ENCODE measurements at places on chromosomes 7 and 10. TPM values are rescaled to one million over a fixed set of nuclear protein-coding genes. Genes with fewer than 3 reads are reported as not detected.

PRPS1L1 gene
- not detected for total RNA-seq

DNA sequence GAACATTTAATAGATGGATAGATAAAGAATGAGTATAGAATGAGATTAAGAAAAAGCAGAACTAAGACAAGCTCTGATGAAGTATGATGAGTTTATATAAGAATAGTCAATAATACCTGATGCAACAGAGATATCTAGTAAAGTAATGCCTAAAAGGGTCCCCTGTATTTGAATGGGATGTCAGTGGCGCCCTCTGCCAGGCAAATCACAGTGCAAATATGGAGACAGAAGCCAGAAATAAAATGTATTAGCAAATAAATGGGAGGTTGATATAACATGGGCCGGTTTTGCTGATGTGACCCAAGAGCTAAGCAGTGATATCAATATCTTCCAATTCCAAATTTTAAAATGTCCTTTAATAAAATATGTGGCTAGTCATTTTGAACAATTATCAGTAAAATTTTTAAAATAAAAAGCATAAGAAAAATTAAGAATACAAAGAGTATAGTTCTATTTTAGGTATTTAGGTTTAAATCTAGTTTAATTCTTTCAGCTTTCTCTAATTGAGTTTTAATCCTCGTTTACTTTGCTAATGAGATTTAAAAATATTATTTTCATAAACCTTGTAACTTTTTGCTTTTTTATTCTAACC lies 62.6 kb downstream of the ADK start:
- DNase-seq = peak; percentile 24

GRCh38 chr10:29591651-29591968 lies 43.2 kb downstream of the SVIL start:
- no peak for DNase-seq

DNA sequence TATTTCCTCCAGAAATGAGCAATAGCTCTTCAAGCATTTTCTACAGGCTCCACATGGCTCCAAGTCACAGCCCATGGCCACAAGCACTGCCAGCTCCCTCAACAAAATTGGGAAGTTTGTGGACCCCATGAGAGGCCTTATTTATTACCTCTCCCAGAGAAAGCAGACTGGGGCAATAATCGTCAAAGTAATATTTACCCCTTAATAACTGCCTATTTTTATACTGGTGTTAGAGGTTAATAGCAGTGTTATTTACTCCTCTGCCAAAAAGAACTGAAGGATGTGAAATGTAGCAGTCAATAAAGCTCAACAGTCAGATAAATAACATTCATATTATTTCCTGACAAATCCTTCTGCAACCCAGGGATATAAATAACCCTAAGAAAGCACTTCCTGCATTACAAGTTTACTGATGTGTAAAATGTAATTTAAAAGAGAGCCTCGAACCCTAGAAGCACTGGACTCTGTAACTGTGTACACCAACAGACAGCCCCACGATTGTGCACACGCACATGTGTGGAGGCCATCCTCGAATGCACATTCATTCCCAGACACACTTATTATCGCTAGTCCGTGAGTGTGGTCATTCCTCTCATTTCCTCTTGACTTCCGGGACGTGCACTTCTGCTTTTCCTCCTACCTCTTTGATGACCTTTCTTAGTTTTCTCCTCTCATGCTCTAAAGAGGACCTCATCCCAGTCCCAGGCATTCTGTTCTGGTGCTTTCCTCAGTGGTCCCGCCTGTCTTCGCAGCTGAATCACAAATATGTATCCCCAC lies 157.4 kb downstream of the EVX1 start:
- DNase-seq = no peak

DNA sequence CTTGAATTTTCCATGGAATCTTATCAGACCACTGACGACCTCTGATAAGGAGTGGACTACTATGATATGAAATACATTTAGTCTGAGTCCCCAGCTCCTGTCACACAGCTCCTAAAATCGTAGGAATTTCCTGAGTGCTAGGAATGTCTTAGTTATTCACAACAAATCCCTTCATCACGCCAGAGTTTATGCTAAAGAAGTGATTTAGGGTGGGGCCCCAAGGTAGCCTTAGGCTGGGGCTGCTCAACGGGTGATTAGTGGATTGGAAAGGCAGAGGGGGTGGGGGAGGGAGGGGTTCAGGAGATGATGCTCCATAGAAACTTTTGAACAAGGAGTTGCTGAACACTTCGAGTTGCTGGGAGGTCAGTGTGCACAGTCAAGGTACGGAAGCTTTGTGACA lies 7.0 kb upstream of the TET1 start:
- DNase-seq = no peak

GRCh38 chr10:75688506-75689300 lies 257.3 kb downstream of the LRMDA start:
- DNase-seq = no peak

DNA sequence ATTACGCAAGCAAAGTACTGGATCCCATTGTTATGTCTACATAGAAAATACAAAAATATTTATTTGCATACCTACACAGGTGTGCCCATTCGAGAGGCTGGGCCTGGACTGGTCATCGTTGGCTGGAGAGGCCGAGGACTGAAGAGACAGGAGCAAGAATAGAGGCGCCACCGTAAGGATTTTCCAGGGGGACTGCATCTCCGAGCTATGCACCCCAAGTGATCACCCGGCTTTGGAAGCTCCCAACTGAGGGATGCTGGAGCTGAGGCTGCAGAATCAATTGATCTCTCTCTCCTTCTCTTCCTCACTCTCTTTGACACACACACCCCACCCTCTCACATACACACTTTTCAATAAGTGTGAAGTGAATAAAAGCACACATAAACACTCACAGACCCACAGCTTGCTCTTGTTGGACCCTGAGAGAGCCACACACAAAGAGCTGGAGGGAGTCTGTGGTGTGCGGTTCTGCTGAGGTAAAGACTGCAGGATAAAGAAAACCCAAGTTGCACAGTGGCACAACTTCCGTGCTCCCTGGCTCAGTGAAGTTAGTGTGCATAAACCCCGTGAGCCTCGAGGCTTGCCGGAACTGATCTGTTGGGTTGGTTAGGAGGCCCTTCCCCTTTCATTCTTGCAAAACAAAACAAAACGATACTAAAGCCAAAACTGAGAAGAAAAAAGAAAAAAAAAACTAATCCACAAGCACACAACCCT lies at the start of gene AOAH:
Gene AOAH, minus strand, starts transcription at position 544 of the 714 bp plus-strand sequence. Its CDS starts 346 bp downstream, at position 198.
- no peak for DNase-seq

- DNase-seq = peak; percentile 13
Measured at GRCh38 chr10:18658271-18659124, 733 bp upstream of the ARL5B start.

FGFBP3 gene
- 252 TPM for total RNA-seq

- peak; percentile 25 for DNase-seq
Measured at GRCh38 chr10:13668126-13668525, 81.4 kb downstream of the PRPF18 start.

GRCh38 chr7:41305001-41305400 lies 397.9 kb downstream of the INHBA start:
- DNase-seq = no peak

STEAP1 gene
- not detected for total RNA-seq

GRCh38 chr7:102439963-102440795 lies 6.8 kb downstream of the ORAI2 start:
- no peak for DNase-seq

- DNase-seq = no peak
Measured at GRCh38 chr10:3014968-3015367, 52.4 kb upstream of the PFKP start.

SSC4D gene
- total RNA-seq = 8.5 TPM

DNA sequence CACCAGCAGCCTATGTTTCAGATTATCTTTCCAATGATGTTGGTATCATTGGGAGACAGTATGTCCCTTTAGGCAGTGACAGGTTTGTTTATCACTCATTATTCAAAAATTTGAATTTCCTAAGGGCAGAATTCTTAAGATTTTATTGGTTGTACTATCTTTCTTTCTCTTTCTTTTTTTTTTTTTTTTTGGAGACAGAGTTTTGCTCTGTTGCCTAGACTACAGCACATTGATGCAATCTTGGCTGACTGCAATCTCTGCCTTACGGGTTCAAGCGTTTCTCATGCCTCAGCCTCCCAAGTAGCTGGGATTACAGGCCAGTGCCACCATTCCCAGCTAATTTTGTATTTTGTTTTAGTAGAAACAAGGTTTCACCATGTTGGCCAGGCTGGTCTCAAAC lies 111.2 kb downstream of the PON1 start:
- DNase-seq = no peak

DNA sequence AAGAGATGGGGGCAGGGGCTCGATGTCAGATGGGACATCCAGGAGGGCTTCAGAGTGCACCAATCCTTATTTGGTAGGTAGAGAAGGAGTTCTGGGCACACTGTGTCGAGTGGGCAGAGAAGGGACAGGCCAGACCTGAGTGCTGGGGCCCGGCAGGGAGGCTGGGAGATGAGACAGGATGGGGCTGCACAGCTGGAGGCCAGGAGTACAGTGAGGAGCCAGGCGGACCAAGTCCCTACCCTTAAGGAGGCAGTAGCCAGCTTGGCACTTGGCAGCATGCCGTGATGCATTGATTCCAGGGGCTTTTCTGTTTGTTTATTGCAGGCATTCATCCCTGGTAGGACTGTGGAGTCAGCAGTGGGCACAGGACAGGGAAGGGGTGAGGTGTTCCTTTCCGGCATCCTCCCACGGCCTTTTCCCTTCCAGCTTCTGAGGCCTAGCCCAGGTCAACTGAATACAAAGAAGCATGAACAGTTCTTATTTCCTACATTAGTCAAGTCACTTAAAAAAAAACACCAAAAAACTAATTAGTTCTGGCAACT lies 168.8 kb upstream of the CDCA7L start:
- no peak for DNase-seq

- no peak for DNase-seq
Measured at GRCh38 chr7:23235813-23236221, 10.8 kb upstream of the GPNMB start.

GJC3 gene
- not detected for total RNA-seq

DLD gene
- total RNA-seq = 43.0 TPM

DNA sequence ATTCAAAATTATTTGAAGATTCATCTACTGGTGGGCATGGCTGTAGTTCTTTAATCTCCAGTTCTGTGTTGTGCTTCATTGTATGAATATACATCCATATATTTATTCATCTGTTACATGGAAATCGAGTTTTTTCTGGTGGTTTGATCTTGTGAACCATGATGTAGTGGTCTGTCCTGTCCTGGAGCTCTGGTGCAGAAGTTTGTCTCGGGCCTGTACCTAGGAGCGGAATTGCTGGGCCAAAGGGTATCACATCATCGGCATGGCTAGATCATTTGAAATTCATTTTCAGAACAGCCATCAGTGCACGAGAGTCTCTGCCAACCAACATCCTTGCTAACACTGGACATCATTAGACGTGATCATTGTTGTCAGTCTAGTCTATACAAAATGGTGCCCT lies 107.0 kb downstream of the ELFN1 start:
- DNase-seq = no peak

GRCh38 chr10:69729326-69730048 lies 72.2 kb upstream of the COL13A1 start:
- DNase-seq = no peak

- no peak for DNase-seq
Measured at GRCh38 chr7:50156163-50156562, 63.1 kb upstream of the ZPBP start.

CHST15 gene
- not detected for total RNA-seq

- no peak for DNase-seq
Measured at GRCh38 chr7:73833251-73833919, 2.6 kb downstream of the CLDN4 start.

GRCh38 chr7:118844748-118845147 lies 620.2 kb downstream of the ANKRD7 start:
- no peak for DNase-seq

GRCh38 chr10:128912568-128913311 lies 554.3 kb upstream of the MGMT start:
- no peak for DNase-seq

DNA sequence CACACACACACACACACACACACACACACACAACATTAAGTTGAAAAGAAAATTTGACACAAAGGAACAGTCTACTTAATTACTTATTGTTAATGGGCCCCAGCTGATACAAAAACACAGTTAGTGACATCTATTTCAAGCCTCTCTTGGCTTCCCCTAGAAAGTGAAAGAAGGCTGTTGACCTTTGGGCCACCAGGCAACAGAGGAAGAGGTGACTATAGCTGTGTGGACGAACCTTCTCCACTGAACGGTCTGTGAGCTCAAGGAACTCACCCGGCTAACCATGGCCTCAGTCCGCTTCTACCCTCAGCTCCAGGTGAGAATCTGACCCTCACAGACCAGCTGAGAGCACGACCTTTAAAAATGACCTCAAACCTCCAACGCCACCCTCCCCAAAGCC lies 32.9 kb upstream of the CALN1 start:
- DNase-seq = peak; percentile 47

PAPOLB gene
- total RNA-seq = not detected

- no peak for DNase-seq
Measured at GRCh38 chr7:36535866-36536664, 146.4 kb downstream of the ANLN start.

- DNase-seq = no peak
Measured at GRCh38 chr7:149216402-149216801, 21.1 kb downstream of the ZNF282 start.

UBE2D4 gene
- total RNA-seq = 7.0 TPM

DNA sequence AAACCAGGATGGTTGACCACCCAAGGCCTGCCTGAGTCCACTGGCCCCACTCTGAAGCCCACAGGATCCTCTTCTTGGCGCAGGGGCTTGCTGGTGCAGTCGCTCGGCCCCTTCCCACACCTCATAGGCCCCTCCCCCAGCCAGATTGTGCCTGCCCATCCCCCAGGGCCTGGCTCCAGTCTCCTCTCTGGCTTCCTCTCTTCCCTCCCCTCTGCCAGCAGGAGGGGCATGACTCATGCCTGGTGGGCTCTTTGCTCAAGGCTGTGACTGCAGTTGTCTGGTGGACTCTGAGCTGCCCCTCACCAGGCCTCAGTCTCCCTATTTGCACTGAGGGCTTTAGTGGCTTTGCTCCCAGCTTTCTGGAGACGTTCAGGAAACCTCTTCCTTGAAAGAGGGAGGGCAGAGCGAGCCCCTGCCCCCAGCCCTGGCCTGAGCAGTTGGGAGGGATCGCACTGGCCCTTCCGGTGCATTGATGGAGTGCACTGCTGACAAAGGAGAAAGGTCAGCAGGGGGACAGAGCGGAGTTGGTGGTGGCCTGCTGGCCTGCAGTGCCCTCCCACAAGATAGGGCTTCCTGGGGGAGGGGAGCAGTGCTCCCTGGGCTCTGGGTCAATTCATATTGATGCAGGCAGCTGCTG lies 60.7 kb downstream of the ZMIZ1 start:
- no peak for DNase-seq

DNA sequence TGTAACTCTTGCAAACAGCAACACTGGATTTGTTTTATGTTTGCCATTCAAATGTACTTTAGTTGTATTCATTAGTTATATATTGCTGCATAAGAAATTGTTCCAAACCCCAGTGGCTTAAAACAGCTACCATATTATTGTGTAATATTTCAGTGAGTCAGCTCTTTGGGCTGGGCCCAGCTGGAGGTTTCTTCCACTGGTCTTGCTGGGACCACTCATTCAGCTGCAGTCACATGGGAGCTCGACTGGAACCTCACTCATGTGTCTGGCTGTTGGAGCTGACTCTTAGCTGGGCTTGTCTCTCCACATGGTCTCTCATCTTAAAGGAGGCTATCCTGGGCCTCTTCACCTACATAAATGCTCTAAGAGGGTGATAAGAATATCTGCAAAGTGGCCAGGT lies 23.2 kb upstream of the PIP4K2A start:
- DNase-seq = no peak
